ENCODE measurements at places on chromosomes 12 and 14.

GRCh38 chr12:104615048-104615561, 158.4 kb downstream of the CHST11 start:
- no peak for DNase-seq

DNA sequence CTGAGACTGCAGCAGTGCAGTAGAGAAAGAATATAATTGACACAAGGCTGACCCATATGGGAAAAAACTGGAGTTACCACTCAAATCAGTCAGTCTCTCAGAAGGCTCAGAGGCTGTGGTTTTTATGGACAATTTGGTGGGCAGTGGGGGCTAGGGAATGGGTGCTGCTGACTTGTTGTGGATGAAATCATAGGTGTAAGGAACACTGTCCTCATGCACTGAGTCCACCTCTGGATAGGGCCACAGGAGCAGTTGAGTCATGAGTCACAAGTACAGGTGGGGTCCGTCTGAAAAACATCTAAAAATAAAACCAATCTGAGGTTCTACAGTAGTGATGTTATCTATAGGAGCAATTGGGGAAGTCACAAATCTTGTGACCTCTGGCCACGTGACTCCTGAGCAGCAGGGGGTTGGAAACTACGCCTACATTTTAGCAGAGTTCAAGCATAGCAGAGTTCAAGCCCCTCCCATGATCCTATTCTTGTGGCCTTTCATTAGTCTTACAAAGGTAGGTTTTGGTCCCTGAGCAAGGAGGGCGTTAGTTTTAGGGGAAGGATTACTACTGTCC, 18.1 kb upstream of the SGPP1 start:
- peak; percentile 59 for DNase-seq

DNA sequence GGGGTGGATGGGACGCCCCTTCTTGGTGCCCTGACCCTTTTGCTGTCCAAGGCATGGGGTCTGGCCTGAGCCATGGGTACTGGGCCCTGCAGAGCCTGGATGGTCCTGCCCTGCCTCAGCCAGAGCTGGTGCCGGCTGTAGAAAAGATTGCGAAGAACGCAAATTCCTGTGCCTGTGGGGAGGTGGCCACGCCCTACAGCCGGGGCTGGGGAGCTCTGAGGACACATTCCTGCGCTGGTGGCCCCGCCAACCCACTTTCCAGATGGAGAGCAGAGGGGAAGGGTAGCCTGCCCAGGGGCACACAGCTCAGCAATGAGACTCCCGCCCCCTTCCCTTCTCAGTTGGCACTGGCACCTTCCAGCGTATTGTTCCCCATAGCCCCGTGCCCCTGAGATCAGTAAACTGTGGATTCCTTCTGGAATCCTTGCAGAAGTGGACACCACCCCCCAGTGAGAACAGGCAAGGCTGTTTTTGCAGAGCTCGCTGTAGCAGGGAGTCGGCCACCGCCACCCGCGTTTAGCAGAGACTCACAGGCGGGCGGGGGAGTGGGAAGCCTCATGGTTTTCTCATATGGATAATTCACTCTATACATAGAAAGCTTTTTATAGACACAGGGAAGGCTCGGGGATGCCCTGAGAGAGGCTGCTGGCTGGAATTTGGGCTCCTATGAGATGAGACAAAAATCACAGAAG, 8.6 kb downstream of the INF2 start:
- DNase-seq: no peak

- no peak for DNase-seq
These were observed 144.1 kb upstream of the BTG1 start for GRCh38 chr12:92289629-92290349.

- DNase-seq: no peak
These were observed 192.4 kb upstream of the CNTN1 start for GRCh38 chr12:40499856-40500255.

GRCh38 chr12:62976110-62976662, 41.2 kb upstream of the PPM1H start:
- DNase-seq: no peak

- no peak for DNase-seq
These were observed 40.2 kb downstream of the SH2B3 start for GRCh38 chr12:111445726-111446581.

- DNase-seq: no peak
These were observed 20.7 kb upstream of the ANAPC7 start for GRCh38 chr12:110424237-110424636.
